GM04503 (cell line): ENCODE measurements at places on chromosomes 16 and 17.

- DNase-seq: peak; percentile 95
These were observed 1.4 kb upstream of the BAHCC1 start for GRCh38 chr17:81393684-81394376.

DNA sequence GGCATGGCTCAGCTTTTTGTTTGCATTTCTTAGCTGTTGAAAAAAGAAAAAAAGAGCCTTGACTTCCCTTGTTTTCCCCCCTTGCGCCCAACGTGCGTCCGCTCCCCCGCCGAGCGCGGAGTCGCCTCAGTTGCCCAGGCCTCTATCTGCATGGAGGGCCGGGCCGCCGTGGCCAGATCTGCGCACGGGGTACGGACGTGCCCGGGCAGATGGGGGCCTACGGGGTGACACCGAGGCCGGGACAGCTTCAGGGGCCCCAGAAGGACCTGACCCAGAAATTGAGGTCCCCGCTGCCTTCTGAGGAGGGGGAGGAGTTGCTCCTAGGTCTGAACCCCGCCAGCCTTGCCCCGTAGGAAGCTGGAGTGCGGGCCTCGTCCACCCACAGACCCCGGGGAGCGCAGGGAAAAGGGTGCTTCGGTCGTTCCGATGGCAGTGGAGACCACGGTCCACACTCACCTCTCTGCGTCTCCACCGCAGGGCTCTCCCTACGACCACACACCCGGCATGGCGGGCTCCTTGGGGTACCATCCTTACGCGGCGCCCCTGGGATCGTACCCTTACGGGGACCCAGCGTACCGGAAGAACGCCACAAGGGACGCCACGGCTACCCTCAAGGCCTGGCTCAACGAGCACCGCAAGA lies 1.5 kb downstream of the IRX5 start:
- DNase-seq: no peak

DNA sequence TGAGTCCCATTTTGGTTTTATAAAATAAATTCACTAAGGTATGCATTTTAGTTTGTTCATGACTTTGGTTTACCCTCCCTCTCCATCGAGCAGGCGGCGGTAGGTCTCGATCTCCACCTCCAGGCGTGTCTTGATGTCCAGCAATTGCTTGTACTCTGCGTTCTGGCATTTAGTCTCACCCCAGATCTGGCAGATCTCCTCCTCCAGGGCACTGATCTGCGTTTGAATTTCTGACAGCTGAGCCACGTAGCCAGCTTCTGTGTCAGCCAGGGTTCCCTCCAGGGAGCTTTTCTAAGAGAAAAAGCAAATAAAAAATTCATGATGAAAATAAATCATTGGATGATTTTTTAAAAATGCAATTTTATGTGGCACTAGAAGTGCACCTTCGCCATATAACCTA lies 4.2 kb downstream of the KRT24 start:
- DNase-seq: no peak

GRCh38 chr17:82822281-82822680 lies 17.5 kb downstream of the ZNF750 start:
- no peak for DNase-seq

- DNase-seq: no peak
These were observed 1.5 kb upstream of the TANC2 start for GRCh38 chr17:62964506-62964905.

DNA sequence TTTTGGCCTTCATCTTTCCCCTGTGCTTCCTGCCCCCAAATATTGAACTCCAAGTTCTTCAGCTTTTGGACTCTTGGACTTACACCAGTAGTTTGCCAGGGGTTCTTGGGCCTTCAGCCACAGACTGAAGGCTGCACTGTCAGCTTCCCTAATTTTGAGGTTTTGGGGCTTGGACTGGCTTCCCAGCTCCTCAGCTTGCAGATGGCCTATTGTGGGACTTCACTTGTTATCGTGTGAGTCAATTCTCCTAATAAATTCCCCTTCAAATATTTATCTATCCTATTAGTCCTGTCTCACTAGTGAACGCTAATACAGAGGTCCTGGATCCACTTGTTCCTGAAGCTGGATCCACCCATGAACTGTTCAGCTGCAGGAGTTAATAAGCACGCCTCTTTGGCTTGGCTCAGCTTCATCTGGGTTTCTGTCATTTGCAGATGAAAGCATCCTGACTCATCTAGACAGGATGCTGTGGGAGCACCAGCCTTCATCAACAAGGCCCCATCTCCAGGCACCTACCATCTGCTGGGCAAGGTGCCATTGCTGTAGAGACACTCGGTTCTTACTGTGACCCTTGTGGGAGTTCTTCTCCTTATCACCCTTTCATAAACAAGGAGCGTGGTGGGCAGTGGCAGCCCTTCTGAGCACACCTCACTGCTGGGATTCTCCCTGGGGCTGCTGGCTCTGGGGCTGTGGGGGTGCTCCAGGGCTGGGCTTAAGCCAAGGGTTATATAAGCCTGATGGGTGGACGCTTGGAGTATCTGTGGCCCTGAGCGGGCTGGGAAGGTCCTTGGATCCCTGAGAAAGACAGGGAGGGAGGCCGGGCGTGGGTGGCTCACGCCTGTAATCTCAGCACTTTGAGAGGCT lies 23.1 kb downstream of the LAT start:
- DNase-seq: peak; percentile 58

GRCh38 chr17:35460354-35460851 lies 11.8 kb upstream of the SLFN13 start:
- DNase-seq: no peak

DNA sequence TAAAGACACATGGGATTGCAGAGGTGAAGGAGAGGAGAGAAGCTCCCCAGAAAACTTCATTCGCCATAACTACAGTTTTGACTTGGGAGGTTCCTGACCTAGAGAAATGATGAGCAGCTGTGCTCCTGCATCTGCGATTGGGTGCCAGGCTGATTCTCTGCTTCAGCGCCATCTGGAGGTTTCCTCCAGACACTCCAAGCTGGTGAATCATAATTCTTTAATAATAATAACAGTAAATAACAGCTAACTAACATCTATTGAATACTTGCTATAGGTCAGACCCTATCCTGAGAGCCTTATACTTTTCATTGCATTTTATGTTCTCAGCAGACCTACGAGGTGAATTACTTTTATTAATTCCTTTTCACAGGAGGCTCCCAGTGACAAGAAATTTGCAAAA lies 575.8 kb downstream of the TOX3 start:
- no peak for DNase-seq

DNA sequence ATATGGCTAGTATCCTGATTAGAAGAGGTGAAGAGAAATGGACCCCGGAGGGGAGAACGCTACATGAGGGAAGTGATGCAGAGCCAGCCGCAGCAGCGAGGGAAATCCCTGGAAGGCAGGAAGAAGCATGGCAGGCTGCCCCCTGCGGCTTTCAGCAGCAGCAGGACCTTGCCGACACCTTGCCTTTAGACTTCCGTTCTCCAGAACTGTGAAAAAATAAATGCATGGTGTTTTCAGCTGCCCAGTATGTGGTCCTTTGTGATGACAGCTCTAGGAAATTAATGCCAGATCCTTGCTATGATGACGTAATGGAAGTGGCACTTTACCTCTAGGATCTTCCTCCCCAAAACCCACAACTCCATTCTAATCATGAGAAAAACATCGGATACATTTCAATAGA lies 9.7 kb upstream of the ZFP1 start:
- DNase-seq: no peak

DNA sequence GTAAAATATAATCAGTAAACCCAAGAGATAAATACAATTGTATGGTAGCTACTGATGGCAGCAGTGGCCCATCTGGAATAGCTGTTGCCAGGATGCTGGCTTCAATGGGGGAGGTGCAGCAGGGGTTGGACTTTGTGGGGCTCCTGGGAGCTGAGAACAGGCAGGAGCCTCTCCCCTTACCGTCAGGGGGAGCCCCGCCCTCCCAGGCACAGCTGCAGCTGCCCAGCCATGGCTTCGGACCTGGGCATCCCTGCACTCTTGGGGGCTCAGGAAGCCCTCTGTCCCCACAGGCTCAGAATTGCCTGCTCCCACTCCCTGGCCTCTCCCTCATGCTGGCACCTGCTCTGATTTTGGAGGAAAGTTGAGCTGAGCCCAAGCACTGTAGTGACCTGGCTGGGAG lies 741.1 kb downstream of the CDH11 start:
- no peak for DNase-seq

GRCh38 chr17:77999413-78000173 lies 41.1 kb downstream of the TNRC6C start:
- no peak for DNase-seq

- no peak for DNase-seq
These were observed 68.7 kb downstream of the CRISPLD2 start for GRCh38 chr16:84888450-84888849.

- DNase-seq: no peak
These were observed 500.7 kb upstream of the HSBP1 start for GRCh38 chr16:83306961-83307593.

- DNase-seq: no peak
These were observed 134.6 kb downstream of the GAS7 start for GRCh38 chr17:10063730-10064241.

DNA sequence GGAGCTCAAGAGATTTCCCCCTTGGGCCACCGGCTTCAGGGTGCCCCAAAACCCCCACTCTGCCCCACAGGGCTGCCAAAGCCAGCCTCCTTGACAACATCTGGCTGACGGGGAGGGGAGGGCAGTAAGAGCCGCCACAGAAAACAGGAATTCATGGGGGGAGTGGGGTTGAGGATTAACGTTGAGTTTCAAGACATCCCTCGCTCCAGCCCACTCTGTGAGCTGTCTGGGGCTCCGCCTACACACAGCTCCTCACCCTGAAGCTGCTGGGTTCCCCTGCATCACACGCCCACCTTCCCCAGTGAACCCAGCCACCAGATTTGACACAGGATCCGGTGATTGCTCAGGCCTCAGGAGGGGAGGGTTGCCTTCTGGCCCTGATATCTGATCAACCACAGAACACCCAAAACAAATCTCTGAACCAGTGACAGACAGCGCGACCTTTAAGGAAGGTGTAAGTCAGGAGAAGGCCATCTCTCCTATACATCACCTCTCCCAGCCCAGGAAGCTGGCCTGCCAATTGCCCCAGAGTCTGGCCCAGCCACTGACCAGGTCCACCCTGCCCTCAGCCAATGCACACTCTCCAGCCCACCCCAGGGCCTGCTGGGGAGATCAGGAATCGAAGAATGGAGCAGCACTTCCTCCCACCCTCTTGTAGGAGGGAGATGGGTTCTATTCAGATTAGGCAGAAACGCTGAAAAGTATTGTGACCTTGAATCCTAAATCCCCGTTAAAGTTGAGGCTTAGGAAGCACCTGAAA lies 132.1 kb downstream of the CLEC16A start:
- no peak for DNase-seq

DNA sequence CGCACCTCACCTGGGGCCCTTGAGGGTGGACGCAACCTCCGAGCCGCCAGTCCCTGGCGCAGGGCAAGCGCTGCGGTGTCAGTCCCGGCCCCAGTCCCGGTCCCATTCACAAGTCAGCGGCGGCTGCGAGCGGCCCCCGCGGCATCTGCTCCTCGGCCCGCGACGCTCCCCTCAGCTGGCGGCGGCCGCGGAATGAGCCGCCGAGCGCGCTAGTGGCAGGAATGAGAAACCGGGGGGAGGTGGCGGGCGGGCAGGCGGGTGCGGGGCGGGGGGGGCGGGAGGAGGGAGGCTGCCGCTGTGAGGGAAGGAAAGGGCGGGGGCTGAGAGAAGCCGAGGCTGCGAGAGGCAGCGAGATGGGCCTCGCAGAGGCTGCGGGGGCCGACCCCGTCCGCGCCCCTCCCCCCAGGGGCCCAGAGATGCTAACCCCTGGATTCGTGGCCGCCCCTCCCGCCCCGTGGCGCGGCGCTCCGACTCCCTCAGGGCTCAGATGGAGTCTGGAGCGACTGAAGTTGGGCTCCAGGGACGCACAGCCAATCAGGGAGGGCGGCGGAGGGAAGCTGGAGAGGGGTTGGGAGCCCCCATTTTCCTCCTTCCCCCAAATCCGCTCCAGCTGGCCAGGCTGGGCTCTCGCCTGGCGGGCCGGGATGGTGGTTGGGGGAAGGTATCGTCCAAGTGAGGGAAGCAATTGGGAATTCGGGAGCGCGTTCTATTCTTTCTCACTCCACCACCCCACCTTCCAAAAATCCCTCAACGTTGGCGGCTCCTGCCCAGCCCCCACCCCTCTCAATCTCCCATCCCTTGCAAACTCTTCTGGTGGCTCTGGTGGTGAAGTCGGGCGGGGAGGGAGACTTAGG lies at the start of gene CDH11:
TSS of gene CDH11 (minus strand) at position 194 of the 854 bp plus-strand sequence. CDS start 117,194 bp downstream, outside the sequence.
- DNase-seq: no peak

- no peak for DNase-seq
These were observed 5.1 kb downstream of the C1QTNF8 start for GRCh38 chr16:1090620-1091587.

DNA sequence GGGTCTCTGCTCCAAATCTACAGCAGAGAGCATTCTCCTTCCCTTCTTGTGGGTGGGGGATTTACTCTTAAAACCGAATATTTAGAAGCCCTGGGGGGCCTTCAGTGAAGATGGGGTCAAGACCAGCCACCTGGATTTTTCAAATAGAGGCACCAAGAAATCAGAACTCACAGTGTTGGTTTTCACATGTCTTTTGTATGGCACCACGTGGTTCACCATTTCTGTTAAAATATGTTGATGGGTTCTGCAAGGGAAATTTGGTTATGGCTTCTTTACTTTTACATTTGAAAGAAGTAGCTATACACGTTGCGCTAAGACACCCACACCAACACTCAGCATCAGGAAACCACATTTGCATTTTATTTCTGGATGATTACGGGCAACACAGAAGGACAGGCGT lies 17.7 kb downstream of the MAF start:
- DNase-seq: no peak

DNA sequence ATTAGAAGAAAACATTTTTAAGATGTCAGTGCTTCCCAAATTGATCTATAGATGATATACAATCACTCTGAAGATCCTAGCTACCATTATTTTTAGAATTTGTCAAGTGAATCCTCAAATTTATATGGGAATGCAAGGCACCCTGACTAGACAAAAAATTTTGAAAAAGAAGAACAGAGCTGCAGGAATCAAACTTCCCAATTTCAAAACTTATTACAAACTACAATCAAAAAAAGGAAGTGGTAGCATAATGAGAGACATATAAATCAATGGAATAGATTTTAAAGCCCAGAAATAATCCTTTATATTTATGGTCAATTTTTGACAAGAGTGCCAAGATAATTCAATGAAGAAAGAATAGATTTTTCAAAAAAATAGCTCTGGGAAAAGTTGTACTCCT lies 198.3 kb upstream of the KCNJ16 start:
- DNase-seq: no peak

- no peak for DNase-seq
These were observed 9.0 kb upstream of the NKD1 start for GRCh38 chr16:50539053-50539695.

DNA sequence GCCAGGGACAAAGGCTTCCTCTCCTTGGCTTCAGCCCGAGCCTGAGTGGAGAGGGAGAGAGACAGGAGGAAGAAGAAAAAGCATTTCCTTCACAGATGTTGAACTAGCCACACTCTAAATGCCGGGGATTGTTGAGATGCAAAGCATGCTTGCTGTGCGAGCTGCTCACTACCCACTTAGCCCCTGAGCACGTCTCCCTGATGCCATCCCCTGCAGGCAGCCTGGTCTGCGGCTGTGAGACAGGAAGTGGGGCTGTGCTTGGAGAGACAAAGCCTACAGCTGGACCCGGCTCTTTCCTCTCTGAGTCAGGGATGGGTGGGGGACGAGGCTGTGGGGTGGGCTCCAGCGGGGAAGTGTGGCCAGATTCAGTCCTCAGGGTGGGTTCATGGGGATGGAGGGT lies 13.7 kb downstream of the WNT9B start:
- DNase-seq: peak; percentile 18

- DNase-seq: no peak
These were observed 126.4 kb downstream of the SALL1 start for GRCh38 chr16:51024703-51025102.
